ENCODE measurements at places on chromosomes 11 and 22. TPM values are rescaled to one million over a fixed set of nuclear protein-coding genes. Genes with fewer than 3 reads are reported as not detected.

The CAVIN3 gene
- total RNA-seq = 114 TPM

The FXYD2 gene
- total RNA-seq = not detected

The CEP126 gene
- 1.2 TPM for total RNA-seq

The CACNA1I gene
- total RNA-seq = 0.16 TPM

The GGT1 gene
- total RNA-seq = 2.5 TPM

The SPDYC gene
- total RNA-seq = not detected

The CRYBA4 gene
- total RNA-seq = not detected

The CASP12 gene
- not detected for total RNA-seq

The PYGM gene
- total RNA-seq = 2.8 TPM

The MPPED1 gene
- not detected for total RNA-seq

The LRRC56 gene
- 2.6 TPM for total RNA-seq

The MUC5AC gene
- not detected for total RNA-seq

The KRTAP5-1 gene
- total RNA-seq = not detected

The ARVCF gene
- total RNA-seq = 13.3 TPM

The ANKK1 gene
- total RNA-seq = not detected

The TENM4 gene
- 35.3 TPM for total RNA-seq

The PHOX2A gene
- not detected for total RNA-seq

The ZC3H12C gene
- total RNA-seq = 20.3 TPM

The CRACR2B gene
- total RNA-seq = 1.8 TPM

The HTR3B gene
- total RNA-seq = not detected

The SMTNL1 gene
- total RNA-seq = not detected

The RAB39A gene
- total RNA-seq = not detected

The KCNK4 gene
- not detected for total RNA-seq

The SOX10 gene
- not detected for total RNA-seq

The CRYBB1 gene
- not detected for total RNA-seq

The POLR2L gene
- total RNA-seq = 72.8 TPM

The TRPM5 gene
- not detected for total RNA-seq

The EMID1 gene
- 1.1 TPM for total RNA-seq

The MYBPC3 gene
- total RNA-seq = not detected

The OR5F1 gene
- total RNA-seq = not detected
